ENCODE measurements at places on chromosomes 7 and 10.

DNA sequence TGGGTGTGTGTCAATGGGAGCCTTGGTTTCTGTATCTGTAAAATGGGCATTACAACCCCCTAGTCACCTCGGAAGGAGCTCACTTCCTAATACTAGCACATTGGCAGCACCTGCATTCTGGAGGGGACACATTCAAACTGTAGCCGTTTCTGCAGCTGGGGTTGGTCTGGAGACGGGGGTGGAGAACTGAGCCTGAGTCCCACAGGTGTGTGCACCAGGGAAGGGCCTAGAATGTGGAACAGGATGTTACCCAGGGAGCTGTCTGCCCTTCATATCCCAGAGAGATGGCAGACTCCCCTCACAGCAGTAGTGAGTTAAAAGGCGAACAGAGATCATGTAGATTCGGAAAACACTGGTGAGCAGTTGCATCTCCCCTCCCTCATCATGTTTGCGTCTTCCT, 272.8 kb upstream of the ZNF32 start:
- DNase-seq, result no peak

DNA sequence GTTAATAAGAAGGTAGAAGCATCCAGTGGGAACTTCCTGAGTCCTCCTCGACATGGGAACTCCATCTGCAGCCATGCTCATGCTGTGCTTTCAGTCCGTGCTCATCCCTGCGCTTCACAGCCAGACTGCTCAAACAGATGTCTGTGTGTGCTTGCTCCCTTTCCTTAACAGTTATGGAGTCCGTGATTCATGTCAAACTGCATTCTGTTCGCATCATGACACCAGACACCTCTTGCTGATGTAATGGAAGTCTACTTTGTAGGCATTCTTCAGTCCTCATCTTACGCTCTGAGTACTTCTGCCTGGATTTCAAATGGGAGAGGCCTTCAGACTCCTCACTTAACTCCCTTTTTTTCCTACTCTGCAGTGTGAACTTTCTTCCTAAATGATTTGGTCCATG, 304.9 kb downstream of the SUGCT start:
- no peak for DNase-seq

DNA sequence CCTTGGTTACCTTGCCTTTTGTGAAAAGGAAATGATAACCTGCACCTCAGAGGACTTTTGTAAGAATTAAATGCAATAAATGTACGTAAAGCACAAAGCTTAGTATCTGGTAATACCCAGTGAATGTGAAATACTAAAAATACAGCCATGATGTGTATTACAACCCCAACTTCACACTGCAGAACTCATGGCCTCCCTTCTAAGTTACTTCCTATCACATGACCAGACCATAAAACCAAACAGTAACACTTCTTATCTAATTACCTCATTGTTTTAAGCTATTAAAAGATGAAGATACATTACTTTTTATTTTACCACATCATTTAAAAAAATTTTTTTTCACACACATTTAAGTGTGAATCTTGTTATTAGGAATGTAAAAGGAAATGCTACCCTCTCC, 29.0 kb downstream of the VPS41 start:
- no peak for DNase-seq

DNA sequence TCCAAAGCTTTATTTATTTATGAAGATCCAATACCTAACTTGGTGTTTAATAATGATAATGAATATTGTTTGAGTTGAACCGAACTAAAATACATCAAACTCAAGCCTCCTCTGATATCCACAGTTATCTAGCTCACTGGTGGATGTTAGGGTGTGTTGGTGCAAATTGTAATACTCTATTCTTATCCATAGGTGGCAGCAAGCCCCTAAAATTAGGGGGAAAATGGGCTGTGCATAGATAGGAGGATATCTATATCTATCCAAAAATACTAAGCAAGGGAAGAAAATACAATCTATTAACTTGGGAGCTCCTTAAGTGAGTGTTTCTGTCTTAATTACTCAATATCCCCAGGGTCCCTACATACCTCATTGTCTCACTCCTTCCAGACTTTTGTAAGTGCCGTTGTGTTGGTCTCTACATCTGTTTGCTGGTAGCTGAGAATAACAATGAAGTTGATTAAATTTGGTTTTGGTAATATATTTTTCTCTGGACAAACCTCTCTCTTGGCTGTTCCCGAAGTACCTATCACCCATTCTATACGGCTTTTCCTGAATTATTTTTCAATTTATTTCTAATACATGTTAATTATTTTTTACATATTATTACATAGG, 55.0 kb upstream of the VWDE start:
- DNase-seq, result no peak

GRCh38 chr10:12960941-12961340, 40.6 kb downstream of the CCDC3 start:
- DNase-seq, result no peak

- no peak for DNase-seq
These were observed 9.4 kb downstream of the SCRN1 start for GRCh38 chr7:29980151-29980550.

- DNase-seq, result no peak
These were observed 10.3 kb upstream of the ANKRD1 start for GRCh38 chr10:90930971-90931871.

GRCh38 chr7:47226696-47227095, 355.2 kb downstream of the TNS3 start:
- DNase-seq, result no peak

DNA sequence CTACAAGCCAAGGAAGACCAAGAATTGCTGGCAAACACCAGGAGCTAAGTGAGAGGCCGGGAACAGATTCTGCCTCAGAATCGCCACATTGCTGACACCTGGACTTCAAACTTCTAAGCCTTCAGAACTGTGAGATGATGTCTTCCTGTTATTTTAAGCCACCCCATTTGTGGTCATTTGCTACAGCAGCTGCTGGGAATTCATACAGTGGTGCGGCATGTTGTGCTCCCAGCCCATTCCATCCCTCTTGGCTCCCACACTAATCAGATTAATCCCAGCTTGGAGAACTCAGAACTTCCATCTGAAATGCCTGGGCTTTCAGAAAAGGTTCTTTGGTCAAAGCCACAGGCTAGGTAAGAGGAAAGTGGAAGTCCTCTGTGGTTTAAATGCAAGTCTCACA, 24.9 kb downstream of the TCAF1 start:
- no peak for DNase-seq

DNA sequence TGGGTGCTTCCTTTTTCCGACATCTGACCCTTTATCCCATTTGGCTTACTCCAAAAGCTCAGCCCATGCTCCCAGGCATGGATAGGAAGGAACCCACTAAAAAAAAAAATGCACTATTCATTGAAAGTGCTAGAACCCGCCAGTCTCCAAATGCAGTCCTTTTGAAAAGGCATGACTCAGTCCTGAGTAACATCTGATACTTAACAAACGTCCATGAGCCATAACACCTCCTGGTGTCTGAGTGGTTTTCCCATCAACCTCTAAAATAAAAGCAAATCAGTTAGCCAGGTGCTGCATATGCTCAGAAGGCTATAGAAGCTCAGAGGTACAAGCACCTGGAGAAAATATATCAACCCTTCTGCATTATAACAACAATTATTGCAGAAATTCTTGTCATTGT, 45.0 kb upstream of the CACUL1 start:
- DNase-seq, result no peak

DNA sequence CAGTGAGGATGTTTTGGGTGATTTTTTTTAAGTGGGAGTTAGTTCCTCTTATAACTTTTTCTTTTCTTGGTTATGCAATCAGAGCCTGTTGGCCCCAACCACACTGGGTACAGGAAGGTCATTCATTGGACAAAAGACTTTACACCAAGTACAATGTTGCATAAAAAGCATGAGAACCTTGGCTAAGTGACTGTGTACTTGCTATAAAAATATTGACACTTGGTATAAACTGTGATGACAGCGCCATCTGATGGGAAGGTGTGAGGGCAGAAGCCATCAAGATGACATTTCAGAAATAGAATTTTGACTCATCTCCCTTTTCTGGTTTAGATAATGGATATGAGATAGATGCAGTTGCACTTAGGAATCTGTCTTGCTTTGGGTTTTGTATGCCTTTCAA, 126.4 kb upstream of the CCDC6 start:
- no peak for DNase-seq

GRCh38 chr7:2012044-2012900, 220.5 kb downstream of the MAD1L1 start:
- no peak for DNase-seq

DNA sequence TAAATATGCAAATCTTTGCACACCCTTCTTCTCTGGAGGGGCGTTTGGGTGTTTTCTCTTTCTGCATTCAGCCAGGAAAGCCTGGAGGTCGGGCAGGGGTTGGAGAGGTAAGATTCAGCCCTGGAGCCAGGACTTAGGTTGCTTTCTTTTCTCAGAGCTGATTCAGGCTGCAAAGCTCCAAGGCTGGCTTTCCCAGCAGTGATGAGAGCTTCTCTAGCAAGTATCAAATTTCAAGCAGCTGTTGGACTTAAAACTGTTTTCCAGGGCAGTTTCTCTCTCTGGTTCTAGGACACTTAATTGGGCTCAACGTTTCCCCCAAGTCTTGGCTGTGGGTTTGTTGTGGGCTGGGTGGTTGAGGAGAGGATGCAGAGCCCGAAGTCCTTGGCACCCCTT, 608 bp downstream of the AKR1B10 start:
- no peak for DNase-seq

GRCh38 chr7:13790611-13791010, 198.9 kb downstream of the ETV1 start:
- no peak for DNase-seq

- no peak for DNase-seq
These were observed 1.7 kb downstream of the ATAD1 start for GRCh38 chr10:87816163-87816897.
